Activated CD4-positive, alpha-beta T cell treated with anti-CD3 and anti-CD28 coated beads for 36 hours (primary cell): ENCODE measurements at places on chromosomes 12 and 14.

GRCh38 chr12:57051011-57051410 is 1.1 kb upstream of the MYO1A start:
- no peak for DNase-seq

- peak; percentile 52 for DNase-seq
These were observed 84.4 kb downstream of the PPP2R5C start for GRCh38 chr14:101845896-101846295.

GRCh38 chr12:66196806-66197205 is 7.8 kb downstream of the IRAK3 start:
- DNase-seq = no peak

- no peak for DNase-seq
These were observed 167.5 kb upstream of the FKBP4 start for GRCh38 chr12:2627076-2627834.

GRCh38 chr14:70183991-70184390 is 4.8 kb downstream of the SLC8A3 start:
- no peak for DNase-seq

DNA sequence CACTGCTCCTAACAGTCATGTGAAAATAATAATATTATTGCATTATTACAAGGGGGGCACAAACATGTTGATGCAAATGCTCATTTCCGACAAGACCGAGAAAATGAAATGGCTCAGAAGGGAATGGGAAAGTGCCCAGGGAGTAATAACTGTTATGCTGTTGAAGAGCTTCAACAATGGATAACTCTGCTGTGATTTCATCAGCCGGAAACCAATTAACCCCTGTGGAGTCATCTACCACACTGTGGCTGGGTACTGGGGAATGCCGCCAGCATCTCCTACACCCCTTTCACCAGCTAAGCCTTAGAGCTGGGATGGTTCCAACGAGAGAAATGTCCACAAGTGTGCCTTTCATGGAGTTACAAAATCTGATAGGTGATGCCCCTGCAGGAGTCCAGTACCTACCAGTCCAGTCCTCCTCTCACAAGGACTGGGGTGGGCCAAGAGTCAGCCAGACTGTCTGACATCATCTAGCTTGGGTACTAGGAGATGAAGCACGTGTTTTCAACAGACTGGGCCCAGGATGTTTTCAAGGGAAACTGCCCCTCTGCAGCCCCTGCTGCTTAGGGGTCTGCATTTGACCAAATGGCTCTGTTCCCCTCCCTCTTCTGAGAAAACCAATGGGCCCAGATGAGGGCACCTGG is 509.3 kb upstream of the CCDC196 start:
- DNase-seq = no peak

GRCh38 chr14:69408331-69408960 is 10.0 kb downstream of the SLC39A9 start:
- no peak for DNase-seq

- DNase-seq = no peak
These were observed 34.6 kb upstream of the NID2 start for GRCh38 chr14:52103416-52103815.

DNA sequence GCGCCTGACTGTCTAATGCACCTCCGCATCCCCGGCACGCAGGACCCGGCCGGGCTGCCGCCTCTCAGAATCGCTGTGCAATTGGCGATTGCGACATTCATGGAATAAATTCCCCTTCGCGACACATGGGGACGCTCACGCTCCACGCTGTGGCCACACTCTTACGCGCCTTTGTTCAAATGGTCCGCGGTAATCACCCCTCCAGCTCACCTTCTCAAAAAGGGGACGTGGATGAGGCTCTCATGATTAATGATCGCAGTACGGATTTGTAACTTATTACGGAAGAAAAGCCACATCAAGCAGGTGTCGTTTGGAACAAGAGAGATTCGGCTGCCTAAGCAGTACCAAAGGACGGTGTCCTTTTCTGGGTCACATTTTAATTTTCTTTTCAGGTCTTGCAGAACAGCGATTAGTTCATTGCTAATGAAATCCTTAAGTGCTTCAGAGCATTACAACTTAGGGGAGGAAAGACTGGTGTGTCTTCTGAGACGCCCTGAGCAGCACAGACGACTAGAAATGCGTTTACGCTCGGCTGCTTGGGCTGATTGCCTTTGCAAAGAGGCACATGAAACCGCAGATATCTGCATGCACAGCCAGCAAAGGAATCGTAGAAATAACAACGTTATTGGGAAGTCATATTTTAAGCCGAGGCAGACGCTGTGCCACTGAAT is 37.3 kb upstream of the ADGRD1 start:
- peak; percentile 58 for DNase-seq

DNA sequence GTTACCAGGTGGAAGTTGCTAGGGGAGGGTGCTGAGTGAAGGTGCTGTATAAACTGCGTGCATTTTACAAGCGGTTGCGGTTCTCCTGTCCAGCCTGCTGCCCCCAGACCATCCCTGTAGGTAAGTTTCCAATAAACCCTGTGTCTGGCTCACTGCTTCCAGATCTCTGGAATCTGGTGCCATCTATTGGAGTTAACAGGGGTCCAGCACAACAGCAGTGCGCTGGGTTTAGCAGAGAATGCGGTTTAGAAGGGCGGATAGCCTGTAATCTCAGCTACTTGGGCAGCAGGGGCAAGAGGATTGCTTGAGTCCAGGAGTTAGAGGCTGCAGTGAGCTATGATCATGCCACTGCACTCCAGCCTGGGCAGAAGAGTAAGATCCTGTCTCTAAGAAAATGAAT is 4.9 kb downstream of the AACS start:
- no peak for DNase-seq

- DNase-seq = peak; percentile 13
These were observed 78.0 kb downstream of the DBX2 start for GRCh38 chr12:44972746-44973421.

- DNase-seq = no peak
These were observed 26.2 kb downstream of the WNK1 start for GRCh38 chr12:778615-779014.

- DNase-seq = peak; percentile 42
These were observed 9.7 kb upstream of the ZDHHC22 start for GRCh38 chr14:77151245-77151644.
